Muscle of leg (tissue), 16 donors: ENCODE measurements at places on chromosomes 16 and 17. TPM values are rescaled to one million over a fixed set of nuclear protein-coding genes. Genes with fewer than 3 reads are reported as not detected.

- no peak for DNase-seq
These were observed 481.3 kb downstream of the TMEM114 start for GRCh38 chr16:8108991-8109509.

The CDH13 gene
- total RNA-seq: 47.9 TPM

The SLFN5 gene
- total RNA-seq: 8.9 TPM

The NACA2 gene
- total RNA-seq: 0.22 TPM

The SCNN1G gene
- total RNA-seq: not detected
